Stimulated activated CD4-positive, alpha-beta T cell treated with anti-CD3 and anti-CD28 coated beads, Interleukin-1b, Interleukin-23, amount 100 ng/mL, for 1 hour (primary cell): ENCODE measurements at places on chromosomes 13 and 19.

- peak; percentile 11 for DNase-seq
These were observed 1.0 kb downstream of the SMIM24 start for GRCh38 chr19:3479177-3479833.

GRCh38 chr13:98349731-98350305 is 172.7 kb upstream of the RNF113B start:
- no peak for DNase-seq

DNA sequence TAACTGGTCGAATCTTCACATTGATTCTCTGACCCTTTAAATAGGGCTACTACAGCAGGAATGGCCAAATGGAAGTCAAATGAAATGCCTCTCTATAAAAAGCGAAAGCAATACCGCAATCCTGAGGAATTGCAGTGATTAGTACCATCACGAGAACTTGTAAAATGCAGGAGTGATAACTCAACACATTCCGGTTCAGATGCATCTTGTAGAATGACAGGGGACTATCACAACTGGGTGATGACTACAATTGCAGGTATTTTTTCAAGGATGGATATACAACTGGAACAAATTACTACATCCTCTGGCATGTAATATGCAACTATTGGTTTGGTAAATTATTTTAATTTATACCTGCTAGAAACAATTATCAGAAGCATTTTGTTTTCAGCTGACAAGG is 140.4 kb downstream of the PCDH20 start:
- DNase-seq: no peak

GRCh38 chr13:40445557-40445990 is 220.9 kb downstream of the FOXO1 start:
- no peak for DNase-seq

DNA sequence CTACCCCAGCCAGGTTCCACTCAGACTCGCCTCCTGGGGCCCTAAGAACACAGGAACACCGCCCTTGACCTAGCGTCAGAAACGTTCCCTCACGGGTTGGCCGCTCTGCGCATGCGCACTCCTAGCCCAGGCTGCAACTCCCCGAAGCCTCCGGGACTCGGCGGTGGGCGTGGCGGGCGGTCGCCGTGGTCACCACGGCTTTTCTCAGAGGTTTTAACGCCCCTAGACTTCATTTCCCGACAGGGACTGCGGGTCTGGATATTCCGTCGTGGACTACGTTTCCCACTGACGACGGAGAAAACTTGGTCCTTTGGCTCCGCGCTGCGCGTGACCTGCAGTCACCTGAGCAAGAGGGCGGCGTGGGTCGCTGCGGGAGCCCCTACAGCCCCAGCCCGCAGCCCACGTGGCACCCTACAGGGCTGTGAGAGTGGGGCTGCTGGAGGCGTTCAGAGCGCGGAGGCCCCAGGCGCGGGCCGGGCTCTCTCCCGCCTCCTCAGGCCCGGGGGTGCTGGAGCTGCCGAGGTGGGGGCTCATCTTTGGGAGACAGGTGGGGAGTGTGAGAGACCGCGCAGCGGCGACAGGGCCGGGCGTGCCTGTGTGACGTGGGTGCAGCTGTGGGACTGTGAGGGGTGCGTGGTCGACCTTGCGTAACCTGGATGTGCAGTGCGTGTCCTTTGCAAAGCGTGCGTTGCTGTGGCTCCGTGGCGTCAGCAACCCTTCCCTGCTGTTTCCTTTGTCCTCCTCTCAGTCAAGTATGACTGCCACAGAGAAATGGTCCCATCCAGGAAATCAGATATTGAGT is 38.0 kb upstream of the ZNF573 start:
- DNase-seq: no peak

GRCh38 chr19:30374865-30375552 is 2.8 kb downstream of the ZNF536 start:
- no peak for DNase-seq

DNA sequence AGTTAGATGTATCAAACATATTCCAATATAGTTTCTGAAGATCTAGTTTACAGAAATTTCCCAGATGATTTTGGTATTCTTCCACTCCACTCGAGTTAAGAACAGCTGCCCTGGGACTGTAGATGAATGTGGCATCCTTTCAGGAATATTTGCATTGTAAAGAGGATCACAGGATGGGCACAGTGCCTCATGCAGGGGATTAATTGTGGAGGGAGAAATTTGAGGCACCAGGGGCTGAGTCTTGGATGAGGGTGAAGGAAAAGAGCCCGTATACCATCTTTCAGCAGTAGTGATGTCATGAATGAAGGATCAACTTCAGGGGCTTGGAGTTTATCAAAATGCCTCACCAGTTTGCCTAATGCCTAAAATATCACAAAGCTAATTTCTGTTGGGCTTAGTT is 4.0 kb upstream of the PDS5B start:
- no peak for DNase-seq

DNA sequence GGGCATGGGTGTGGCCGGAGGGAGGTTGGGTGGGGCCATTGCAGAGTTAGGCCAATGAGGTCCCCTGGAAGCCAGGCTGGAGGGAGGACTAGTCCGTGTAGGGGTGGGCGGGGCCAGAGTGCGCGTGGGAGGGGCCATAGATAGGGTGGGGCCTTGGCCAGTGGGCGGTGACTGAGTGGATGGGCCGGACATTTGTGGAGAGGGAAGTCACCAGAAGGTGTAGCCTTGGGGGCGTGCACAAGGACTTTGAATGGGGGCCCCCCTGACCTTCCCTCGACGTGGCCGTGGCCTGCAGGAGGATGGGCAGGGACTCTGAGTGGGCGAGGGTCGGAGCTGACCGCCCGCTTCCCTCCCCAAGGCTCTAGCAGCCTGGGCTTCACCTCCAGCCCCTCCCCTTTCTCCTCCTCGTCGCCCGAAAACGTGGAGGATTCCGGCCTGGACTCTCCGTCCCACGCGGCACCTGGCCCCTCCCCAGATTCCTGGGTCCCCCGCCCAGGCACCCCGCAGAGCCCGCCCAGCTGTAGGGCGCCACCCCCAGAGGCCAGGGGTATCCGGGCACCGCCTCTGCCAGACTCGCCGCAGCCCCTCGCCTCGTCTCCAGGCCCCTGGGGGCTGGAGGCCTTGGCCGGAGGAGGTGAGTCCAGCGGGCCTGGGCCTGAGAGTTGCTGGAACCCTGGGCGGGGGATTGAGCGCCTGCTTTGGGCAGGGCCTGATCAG is 16.5 kb upstream of the B3GNT3 start:
- DNase-seq: no peak

GRCh38 chr13:74966275-74966674 is 515.7 kb downstream of the TBC1D4 start:
- DNase-seq: no peak

DNA sequence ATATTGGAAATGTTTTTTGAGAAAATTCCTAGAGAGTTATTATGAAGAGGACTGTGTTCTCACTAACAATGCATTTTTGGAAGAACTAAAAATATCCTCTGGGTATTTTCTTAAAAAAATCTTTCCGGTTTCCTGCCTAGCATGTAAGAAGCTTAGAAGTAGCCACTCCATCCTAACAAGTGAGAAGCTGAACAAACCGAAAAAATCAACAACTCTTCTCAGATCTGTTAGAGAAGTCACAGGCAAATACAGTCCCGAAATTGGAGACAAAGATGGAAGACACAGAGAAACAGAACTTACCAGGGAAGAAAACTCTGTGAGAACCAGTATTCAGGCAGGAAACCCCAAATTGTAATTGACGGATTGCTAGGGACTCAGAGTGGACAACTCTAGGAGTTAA is 173.0 kb downstream of the KLF12 start:
- DNase-seq: no peak

GRCh38 chr13:30872685-30873461 is 33.2 kb upstream of the MEDAG start:
- DNase-seq: no peak

GRCh38 chr13:59673286-59673685 is 490.4 kb downstream of the DIAPH3 start:
- DNase-seq: no peak

- no peak for DNase-seq
These were observed 1.7 kb upstream of the MTMR6 start for GRCh38 chr13:25288966-25289365.

DNA sequence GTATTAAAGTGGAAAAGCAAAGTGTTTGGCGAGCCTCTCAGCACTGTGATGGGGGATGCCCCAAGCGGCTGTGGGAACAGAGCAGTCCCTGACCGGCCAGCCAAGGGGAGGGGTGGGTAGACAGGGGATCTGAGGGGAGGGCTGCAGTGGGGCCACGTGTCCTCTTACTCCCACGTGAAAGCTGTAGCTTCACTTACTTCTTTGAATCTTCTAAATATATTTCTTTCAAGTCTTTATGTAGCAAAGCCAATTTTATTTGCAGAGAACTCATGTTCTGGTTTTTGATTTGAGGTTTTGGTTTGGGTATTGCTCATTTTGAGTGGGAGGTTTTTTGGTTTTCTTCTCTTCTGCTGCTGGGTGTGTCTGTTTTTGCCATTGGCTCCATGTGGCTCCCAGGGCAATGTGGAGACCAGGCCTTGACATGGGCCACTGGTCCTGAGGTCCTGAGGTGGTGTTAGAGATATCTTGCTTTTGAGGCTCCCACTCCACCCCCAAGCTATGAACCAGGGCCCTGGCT is 17.7 kb upstream of the OVOL3 start:
- DNase-seq: no peak

GRCh38 chr13:79727086-79727485 is 246.1 kb downstream of the NDFIP2 start:
- no peak for DNase-seq

GRCh38 chr13:37925878-37926473 is 56.4 kb upstream of the TRPC4 start:
- no peak for DNase-seq

DNA sequence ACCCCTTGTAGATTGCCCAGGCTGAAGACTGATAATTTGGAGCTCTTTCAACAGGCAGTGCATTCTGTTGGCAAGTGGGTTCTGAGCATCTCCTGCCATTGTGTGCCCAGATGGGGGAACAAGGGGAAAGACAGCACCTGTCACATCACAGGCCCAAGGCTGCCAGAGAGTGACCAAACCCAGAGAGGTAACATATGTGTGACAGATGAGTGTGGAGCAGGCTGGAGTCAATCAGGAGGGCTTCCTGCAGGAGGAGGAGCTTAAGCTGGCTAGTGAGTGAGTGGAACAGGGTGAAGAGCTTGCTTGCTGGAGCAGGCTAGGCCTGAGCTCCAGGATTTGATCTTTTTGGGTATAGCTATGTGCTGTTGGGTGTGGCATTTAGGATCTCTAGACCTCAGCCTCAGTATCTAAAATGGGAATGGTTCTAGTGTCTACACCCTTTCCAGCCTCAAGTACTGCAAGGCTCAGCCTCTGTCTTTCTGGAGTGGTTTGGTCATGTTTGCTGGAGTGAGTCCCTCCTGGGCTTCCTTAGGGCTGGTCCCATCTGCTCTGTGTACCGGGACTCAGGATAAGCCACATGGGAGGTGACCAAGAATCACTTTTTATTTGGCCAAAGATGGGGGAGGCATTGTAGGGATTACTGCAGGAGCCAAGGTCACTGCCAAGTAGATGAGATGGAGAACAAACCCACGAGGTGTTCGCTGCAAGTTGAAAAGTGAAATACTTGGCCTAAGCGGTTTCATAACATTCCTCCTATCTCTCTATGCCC is 152.4 kb upstream of the TSHZ3 start:
- DNase-seq: no peak

DNA sequence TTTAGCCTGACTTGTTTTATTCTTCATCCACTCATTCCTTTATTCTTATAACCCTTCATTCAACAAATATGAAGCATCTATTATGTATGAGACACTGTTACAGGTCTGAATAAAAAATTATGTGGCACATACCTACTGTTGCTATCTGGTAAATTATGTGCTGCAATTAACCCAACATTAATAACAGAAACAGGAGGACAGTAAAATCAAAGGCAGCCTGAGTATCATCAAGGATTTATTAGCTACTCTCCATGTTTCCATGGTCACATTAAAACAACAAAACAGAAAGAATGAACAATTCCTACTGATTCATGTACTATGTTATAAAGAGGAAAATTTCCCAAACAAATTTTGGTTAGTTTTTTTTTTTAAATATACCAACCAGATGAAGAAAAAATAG is 43.9 kb downstream of the RAP2A start:
- DNase-seq: no peak

DNA sequence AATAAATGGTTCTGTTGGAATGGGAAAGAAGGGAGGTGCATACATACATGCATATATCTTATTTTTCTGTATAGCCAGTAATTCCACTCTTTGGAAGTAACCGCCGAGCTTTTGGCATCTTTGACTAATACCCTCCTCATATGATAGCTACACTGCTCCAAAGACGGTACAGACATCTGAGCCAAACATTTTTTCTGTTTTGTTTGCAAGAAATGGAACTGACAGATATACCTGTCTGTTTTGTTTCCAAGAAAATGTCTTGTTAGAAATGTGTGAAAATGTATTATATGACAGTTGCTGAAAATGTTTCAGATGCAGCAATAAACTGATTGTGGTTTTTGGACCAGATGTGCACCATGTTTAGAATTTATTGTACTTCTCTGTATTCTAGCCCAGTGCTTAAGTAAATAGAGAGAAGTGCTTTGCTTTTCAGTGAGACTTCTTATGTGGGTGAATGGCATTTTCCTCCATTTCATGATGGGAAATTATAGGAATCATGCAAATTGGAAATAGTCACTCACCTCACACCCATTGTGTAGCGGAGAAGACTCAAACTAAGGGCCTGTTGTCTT is 396.9 kb downstream of the KCNRG start:
- DNase-seq: no peak

- peak; percentile 68 for DNase-seq
These were observed 9.8 kb upstream of the DPF1 start for GRCh38 chr19:38233740-38234251.

DNA sequence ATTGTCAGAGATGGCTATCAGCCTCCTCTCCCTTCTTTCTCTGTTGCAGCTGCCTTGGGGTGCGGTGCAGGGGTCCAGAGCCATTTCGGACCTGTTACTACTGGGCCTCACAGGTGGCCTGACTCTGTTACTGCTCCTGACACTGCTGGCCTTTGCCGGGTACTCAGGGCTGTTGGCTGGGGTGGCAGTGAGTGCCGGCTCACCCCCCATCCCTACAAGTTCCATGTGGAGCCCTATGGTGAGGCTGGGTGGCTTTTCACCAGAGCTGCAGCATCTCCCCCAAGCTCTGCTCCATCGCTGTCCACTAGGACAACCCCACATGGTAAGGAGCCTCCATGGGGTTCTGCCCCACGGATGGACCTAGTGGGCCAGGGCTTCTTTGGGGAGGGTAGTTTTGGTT is 13.7 kb upstream of the ZNF492 start:
- DNase-seq: no peak

GRCh38 chr13:107200491-107200890 is 632.6 kb upstream of the ARGLU1 start:
- DNase-seq: no peak

GRCh38 chr13:44797685-44798084 is 191.6 kb downstream of the NUFIP1 start:
- DNase-seq: no peak

- DNase-seq: no peak
These were observed 764.9 kb downstream of the LIG4 start for GRCh38 chr13:107450431-107450830.

DNA sequence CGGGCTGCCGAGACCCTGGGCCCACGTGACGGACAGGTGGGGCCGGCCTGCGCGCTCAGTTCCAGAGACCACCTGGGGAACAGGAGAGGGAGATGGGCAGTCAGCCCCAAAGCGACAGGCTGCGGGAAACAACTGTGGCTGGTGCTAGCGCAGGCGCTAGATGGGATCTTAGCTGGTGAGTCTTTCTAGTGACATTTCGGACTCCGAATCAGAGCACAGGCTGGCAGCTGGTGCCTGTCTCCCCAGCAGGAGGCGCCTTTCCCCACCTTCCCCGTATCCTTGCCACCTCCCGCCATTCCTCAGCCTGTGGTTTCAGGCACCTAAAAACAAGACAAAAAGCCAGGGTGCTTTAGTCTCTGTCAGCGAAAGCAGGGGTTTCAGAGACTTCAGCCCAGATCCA is 19.4 kb upstream of the RANBP3 start:
- DNase-seq: no peak
